ENCODE measurements at places on chromosomes 7 and 10.

GRCh38 chr7:23918286-23918685 lies 208.3 kb downstream of the STK31 start:
- no peak for DNase-seq

DNA sequence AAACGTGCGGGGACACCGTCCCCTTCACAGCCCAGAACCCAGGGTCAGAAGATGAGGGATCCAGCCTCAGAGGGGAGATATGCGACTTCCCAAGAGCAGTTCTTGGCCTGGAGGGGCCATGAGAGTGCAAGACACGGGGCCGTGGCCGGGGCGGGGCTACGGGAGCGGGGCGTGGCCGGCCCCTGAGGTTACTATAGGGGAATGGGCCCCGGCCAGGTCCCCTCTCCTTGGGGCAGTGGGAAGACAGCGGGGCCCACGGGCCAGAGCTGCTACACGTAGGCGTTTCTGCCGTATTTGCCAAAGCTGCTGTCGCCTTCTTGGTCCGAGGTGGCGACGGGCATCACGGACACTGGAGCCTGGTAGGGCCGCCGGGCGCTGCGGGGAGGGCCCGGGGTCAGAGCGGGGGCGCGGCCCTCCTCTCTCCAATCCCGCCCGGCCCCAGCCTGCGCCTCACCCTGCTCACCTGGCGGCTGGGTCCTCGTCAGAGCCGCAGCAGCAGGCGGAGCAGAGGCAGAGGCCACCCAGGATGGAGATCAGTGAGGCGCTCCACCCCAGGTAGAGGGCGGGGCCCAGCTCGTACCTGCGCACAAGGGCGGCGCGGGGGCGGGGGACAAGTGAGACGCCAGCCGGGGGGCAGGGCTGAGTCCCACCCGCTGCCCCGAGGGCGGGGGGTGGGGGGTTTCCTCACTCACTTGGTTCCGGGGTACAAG lies 5.3 kb downstream of the CLDN15 start:
- DNase-seq: no peak

DNA sequence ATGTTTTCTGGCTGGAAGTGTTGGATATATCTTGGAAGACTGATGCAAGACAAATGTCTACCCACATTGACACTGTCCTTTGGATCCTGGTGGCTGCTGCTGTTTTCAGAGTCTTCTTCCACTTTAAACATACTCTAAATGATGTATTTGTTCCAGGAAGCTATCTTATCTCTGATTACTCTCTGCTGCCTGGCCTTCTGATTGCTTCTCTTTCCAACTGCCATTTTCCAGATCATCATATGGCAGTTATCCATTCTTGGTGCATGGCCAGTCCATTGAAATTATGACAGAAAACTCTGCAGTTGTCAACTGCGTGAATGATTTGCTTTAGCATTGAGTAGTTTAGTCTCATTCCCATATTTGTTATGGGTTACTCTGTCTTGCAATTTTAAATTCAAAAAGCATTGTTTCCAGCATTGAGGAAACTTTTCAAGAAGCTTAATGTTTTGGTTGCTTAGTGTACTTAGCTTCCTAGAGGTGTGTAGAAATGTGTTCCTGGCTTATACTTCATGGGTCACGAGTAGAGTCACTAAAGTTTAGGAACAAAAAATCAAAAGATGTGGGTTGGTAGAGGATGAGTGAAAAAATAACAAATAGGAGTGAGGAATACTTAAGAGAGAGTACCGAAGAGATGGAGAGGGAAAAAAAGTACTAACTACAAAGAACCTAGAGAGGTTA lies 268.3 kb upstream of the MTPN start:
- no peak for DNase-seq

GRCh38 chr7:95772771-95773581 lies 622 bp downstream of the DYNC1I1 start:
- DNase-seq: no peak

DNA sequence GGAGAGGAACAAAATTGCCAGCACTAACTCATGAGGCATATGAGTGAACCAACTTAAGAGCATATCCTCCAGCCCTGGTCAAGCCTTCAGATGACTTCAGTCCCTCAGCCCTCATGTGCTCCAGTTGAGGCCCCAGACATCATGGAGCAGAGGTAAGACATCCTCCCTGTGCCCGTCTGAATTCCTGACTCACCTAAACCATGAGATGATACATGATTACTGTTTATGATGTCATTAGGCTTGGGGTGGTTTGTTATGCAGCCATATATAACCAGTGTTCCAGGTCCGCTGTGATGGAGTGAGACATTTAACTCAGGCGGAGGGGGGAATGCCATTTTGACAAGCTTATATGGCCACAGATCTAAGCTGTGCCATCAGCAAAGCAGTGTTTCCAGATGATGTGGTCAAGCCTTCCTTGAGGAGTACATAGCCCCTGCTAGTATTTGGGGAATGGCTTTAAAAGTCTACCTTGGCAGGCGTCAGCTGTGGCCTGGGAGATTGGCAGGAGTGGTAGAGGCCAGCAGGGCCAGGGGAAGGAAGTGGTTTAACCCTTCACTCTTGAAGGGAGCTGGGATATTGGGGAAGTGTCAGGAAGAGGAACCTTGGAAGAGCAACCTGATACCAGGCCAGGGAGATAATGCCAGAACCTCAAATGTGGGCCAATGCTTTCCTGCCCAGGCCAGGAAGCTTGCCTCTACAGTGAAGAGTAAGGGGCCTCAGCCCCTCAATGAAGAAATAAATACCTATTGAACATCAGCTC lies 343.0 kb upstream of the PODXL start:
- no peak for DNase-seq

- no peak for DNase-seq
Observed at GRCh38 chr7:134083766-134084487, 43.2 kb upstream of the LRGUK start.

DNA sequence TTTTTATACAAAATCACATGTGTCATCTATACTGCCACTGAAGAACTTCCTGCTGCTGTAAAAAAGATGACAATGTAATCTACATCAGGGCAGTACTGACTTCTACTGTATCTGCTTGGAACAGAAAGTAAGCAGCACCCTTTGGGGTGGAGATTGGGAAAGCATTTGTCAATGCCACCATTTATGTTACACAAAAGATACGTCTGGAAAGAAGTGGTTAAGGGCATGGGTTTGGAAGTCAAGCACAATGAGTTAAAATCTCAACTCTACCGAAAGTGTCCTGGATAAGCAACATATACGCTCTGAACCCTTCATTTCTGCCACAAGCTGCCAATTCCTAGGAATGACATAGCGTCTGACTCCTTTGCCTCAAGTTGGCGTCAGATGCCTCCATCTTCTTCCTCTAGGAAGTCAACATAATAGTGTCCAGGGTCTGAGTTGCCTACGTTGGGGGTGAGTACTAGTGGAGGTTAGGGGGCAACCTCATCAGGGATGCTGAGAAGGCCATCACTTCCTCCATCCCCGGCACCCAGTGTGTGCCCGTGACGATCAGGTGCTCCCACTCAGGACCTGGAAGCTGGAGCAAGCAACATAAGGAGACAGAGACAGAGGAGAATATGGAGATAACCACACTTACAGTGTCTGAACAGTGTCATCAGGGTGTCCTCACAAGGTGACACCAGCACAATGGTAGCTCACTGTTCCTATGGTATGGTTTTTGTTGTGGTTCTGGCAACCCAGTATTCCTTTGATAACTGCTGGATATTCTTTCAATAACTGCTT lies 58.3 kb downstream of the SGMS1 start:
- peak; percentile 48 for DNase-seq

DNA sequence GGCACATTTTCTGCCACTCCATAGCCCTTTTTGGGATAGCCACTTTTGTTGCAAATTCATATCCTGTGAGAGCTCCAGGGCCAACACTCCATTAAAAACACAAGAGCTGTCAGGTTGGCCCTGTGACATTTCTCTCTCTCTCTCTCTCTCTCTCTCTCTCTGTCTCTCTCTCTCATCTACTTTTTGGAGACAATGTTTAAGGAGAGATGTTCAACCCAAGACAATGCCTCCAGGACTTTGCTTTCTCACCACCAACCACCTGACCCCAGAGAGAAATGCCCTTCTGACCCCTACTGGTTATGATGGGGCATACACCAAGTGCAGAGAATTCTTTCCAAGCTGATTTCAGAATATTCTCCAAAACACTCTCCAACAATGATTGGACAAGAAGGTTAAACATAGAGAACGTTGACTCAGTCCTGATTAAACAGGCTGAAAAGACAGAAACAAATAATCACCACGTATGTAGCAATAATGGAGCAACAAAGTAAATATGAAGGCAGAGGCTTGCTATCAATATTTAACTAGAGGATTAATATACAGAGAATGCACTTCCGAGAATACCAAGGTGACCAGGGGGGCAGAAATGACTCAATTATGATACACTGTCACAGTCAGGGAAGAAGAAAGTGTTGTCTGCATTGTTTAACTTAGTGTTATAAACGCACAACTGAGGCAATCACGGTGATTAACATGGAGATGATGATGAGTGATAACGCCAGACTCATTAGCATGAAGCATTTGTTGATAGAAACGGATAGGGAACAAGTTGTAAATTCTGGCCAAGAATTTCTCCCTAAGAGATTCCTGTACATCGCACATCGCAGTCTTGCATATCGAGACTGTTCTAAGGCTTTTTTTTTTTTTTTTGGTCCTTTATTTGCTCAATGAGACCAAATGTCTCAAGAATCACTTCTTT lies 178.5 kb downstream of the NRP1 start:
- no peak for DNase-seq

GRCh38 chr7:467393-467828 lies 52.2 kb downstream of the PDGFA start:
- DNase-seq: no peak

- no peak for DNase-seq
Observed at GRCh38 chr7:75637854-75638593, 100.7 kb downstream of the HIP1 start.

GRCh38 chr10:105195831-105196230 lies 554.7 kb downstream of the SORCS3 start:
- no peak for DNase-seq

DNA sequence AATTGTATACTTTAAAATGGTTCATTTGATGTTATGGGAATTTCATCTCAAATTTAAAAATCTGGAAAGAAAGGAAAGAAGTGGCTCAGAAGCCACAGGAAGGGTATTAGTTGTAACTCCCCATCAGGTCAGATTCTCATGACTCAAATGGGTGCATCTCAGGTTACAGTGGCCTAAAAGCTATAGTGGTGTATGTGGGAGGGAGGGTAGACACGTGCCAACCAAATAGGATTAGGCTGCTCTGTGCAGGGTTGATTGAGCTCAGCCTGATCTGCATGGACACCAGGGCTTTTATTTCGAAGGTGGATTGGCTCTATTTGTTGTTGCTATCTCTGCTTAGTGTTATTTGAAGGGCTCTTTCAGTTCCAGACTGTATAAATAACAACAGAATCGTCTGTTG lies 121.5 kb upstream of the PRR15 start:
- DNase-seq: no peak

GRCh38 chr7:86158111-86158510 lies 485.6 kb upstream of the GRM3 start:
- DNase-seq: no peak

DNA sequence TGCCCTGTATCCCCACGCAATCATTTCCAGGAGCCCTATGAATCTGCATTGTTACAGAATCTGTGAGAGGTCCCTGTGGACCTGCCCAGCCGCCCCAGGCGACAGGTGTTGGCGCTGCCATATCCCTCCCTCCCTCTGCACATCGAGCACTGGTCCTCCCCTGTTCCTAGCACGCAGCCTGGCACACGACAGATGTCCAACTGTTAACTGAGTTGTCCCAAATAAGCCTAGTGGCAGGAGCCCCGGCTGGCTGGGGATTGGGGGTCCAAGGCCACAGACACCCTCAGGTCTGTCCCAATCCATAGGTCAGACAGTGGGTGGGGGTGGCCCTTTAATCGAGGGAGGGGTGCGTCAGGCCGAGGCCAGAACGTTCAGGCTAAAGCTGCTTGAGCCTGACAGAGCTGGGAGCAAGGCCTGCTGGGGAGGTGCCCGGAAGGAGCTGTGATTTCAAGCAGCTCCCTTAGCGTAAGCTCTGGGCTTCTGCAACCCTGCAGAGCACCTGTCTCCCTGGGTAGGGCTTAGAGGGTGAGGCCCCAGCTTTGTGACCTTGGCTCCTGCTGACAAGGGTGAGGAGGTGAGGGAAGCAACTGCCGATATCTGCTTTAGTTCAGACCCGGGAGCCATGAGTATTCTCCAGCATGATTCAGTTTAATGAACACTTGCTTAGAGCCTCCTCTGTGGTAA lies 40.1 kb downstream of the ADRA2A start:
- DNase-seq: no peak

DNA sequence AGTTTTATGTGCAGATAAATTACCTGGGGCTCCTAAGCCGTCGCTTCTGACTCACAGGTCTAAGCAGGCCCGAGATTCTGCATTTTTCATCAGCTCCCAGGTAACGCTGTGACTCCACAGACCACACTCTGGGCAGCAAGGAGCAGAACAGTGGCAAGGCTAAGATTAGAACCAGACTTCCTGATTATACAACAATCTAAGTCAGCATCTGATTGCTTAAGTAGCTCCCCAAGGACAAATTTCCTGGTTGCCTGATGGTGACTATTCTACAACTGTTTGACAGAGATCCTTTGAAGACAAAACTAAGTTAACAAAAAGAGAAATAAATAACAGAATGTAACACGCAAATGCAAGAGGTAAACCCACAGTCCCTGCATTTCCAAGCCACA lies 69.0 kb downstream of the CREB3L2 start:
- DNase-seq: no peak

- DNase-seq: no peak
Observed at GRCh38 chr10:126215746-126216631, 172.3 kb downstream of the ADAM12 start.

DNA sequence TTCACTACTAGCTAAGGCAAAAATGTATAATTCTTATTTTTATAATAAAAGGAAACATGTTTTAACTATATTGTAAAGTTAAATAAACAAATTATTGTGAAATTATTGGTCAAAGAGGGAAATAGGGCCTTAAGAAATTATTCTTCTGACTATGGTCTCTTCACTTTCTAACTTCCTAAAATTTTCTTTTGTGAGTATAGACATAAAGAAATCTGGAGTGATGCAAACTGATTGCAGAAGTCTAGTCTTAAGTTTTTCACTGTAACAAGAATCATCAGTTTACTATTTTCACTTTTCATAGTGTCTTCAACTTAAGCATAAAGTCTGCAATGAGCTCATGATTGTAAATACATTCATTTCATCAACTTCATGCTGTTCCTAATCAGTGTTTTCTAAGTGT lies 525.4 kb downstream of the TFEC start:
- no peak for DNase-seq

DNA sequence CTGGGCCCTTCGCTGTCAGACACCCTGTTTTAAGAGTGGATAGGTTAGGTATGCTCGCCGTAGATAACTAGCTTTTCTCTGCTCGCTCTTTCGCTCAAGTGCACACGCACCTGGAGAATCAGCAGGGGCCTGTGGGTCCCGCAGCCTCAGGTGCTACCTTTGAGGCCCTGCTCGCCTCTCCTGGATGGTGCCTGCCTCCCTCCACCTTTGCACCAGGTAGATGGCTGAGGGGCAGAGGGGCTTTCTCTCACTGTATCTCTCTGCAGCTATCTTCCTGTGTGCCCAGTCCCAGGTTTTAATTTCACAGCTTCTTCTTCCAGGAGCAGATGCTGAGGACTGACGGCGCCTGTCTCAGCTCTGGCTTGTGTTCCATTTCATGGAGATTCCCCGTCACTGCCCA lies 227.9 kb downstream of the TCF7L2 start:
- no peak for DNase-seq
